Transverse colon (tissue), 4 donors: ENCODE measurements at places on chromosomes 12 and 14.
A peak's percentile ranks its signal among the peaks of the same experiment; 100 is the strongest.

DNA sequence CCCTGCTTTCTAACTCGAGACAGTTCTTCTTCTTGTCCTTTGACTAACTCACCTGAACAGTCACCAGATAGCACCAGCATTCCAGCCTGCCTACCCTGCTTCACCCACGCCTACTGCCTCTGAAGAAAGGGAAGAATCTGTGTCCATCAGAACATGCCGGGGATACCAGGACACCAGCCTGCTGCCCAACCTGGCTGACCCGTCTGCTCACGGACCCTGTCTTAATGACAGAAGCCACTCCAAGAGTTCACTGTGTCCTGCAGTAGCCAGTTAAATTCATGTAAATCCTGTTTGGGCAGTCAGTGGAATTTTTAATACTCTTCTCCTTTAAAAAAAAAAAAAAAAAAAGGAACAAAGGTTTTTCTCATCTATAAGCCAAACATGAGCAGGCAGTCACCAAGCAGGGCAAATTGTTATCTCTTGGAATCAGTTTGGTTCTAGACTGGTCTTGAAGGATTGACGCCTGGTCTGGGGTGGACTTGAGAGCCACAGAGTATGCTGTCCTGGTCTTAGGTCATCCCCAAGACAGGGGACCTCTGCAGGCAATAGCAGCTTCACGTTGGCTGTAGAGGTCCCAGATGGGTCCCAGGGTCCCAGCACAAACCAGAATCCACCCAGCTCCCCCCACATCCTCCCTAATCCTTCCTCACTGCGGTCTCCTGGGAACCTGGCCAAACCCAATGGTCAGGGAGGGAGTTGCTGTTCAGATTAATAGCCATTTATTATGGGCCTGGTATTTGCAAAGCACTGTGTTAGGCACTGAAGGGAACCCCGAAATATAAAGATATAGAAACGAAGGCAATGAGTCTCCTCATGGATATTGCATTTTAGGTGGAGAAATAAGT lies 181.1 kb upstream of the HIF1A start:
- DNase-seq, result no peak

GRCh38 chr14:85332401-85332800 lies 197.5 kb upstream of the FLRT2 start:
- DNase-seq, result no peak

DNA sequence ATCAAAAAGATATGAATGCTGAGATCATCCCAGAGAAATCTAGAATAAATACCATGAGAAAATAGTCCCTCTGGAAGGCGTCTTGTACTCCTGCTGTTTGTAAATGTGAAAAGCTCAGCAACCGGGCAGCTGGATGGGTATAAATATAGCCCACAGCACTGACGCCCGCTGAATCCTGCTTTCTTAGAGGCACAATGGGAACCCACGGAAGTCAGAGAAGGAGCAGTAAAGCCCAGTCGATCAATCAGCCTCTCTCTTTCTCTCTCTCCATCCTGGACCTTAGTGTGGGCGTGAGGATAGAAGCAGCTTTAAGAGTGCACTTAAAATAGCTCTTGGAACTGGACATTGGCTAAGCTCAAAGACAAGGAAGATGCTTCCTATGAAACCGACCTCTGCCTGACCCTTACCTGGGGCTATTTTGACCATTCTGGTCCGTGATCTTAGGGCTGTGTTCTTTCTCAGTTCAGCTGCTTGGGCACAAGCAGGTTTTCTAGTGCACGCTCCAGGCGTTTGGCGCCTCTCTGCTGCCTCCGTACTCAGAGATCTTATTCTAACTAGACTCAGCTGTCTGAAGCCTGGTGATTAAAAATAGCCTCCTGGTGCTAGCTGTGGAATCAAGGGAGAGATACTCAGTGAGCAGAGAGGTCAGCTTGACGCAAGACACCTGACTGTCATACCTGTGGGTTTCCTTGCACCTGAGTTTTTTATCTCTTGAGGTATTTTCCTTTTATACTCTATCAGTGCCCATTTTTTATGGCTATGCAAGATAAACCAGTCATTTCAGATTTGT lies 144.6 kb downstream of the ETV6 start:
- DNase-seq, result no peak

GRCh38 chr12:53849113-53849512 lies 89.5 kb upstream of the HOXC13 start:
- DNase-seq, result no peak

GRCh38 chr14:68285421-68286179 lies 466.0 kb downstream of the RAD51B start:
- DNase-seq, result peak; percentile 23

- DNase-seq, result no peak
Observed at GRCh38 chr12:10362325-10362724, 27.5 kb downstream of the KLRK1 start.

DNA sequence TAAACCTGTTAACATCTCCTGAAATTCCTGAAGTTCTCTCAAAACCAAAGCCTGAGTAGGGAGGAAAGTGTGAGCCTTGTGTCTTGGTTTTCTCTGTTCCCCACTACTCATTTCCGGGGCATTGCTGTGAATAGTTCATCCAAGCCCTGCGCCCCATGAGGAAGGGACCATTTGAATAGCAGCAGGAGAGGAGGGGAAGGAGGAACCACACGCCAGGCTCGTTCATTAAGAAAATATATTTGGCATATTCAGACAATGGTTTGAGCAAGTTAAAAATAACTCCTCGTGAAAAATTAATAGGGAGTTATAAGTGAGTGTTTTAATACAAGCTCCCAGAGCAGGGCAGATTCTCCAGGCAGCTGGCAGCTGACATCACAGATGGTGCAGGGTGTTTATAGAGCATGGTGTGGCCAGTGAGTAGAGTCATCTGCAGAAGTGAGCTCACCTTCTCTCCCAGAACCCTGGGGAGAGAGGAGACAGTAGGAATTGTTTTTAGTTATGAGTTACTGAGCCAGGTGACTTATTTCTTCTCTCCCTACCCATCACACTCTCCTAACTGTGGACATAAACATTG lies 29.5 kb upstream of the CISTR start:
- DNase-seq, result no peak

GRCh38 chr12:122028905-122029560 lies 7.3 kb downstream of the BCL7A start:
- no peak for DNase-seq

GRCh38 chr12:52257074-52257551 lies 17.3 kb upstream of the KRT86 start:
- DNase-seq, result no peak

DNA sequence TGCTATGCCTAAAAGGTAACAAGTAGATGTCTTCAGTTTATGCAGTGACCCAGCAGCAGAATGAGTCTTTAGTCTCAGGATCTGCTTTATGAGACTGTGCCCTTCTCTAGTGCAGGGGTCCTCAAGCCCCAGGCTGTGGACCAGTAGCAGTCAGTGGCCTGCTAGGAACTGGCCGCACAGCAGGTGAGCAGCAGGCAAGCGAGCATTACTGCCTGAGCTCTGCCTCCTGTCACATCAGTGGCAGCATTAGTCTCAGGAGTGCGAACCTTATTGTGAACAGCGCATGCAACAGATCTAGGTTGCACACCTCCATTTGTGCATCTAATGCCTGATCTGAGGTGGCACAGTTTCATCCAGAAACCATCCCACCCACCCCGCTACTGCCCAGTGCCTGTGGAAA lies 38.4 kb downstream of the LRP6 start:
- no peak for DNase-seq

- no peak for DNase-seq
Observed at GRCh38 chr12:58602179-58602578, 318.1 kb downstream of the LRIG3 start.

DNA sequence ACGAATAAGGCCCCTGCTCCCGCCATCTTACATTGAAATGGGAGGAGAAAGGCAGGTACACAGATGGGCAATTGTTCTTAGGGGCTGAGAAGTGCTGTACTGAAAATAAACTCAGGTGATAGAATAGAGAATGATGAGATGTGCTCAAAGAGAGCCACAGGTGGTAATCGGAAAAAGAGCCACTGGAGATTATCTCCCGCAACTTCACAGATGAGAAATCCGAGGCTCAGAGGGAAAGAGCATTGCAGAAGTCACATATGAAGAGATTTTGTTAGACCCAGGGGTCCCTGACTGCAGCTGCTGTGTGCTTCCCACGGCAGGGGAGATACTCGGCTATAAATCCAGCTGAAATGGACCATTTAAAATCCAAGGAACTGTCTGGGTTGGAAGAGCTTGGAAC lies 73.7 kb downstream of the PRIMA1 start:
- no peak for DNase-seq

DNA sequence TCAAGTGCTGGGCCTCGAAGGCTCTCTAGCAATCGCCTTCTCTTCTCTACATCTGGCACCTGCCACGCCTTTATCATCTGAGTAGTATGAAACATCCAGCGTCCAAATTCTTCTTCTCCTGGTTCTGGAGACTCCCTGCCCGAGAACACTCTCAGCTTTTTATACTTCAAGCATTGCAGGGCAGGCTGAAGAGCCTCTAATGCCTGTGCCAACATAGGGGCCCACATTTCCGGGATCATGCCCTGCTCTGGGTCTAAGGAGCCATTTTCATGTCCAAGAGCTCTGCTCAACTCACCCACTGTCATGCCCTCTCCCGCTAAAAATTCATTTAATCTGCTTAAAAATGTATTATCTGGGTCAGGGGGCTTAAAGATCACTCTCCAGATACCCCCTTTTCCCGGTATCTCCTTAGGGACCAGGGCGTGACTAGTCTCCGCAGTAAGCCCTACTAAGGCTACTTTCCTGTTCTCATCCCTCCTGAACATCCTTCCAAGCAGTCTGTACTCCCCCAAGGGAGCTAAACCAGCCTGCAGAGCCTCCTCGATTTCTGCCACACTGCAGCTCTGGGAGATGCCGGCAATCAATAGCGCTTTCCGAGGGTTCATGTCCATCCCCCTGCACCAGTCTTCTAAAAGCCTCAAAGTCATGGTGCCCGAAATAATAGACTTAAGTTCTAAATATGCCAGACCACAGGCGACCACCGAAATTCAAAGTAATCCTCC lies 940 bp downstream of the MOAP1 start:
- peak; percentile 25 for DNase-seq

DNA sequence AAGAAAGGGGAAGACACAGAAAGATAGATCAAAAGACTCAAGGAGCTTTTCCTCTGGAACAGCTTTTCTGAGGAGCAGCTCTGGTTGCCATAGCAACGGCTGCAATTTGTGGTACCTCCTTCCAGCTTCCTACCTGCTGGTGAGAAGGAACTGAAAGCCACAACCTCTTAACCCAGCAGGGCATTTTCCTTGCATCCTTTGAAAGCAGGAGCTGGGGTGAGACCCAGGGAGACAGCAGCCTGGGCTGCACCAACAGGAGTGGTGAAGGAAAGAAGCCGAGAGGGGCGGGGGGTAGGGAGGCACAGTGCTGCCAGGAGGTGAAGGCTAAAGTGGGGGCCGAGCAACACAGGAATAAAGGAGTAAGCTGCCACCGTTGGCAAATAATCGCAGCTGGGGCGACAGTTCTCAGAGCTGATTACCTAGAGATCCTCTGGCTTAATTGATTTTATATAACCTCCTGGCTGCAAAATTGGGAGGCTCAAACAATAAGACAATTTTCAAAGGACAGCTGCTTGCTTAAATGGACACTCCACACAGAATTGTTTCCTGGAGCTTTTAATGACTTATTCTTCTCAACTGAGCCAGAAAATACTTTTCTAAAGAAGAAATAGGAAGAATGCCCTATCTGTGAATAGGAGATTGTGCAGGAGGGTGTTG lies 129.4 kb downstream of the RPAP3 start:
- no peak for DNase-seq

DNA sequence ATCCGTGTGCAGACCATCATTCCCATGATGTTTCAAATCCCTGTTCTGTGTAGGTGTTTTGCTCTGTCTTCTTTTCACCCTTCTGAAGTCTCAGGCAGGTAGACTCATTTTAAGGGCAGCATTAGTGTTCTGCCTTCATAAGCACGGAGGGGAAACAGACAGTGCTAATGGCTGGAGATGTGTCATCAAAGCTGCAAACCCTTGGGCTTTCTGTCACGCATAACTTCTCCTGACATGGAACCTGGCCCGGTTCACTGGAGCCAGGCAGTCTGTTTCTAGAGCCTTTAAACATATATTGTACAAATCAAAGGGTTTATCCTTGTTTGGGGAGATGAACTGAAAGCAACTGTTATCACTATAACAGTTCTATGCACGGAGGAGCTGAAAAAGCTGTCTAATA lies 141.4 kb downstream of the TMEM132D start:
- DNase-seq, result no peak

DNA sequence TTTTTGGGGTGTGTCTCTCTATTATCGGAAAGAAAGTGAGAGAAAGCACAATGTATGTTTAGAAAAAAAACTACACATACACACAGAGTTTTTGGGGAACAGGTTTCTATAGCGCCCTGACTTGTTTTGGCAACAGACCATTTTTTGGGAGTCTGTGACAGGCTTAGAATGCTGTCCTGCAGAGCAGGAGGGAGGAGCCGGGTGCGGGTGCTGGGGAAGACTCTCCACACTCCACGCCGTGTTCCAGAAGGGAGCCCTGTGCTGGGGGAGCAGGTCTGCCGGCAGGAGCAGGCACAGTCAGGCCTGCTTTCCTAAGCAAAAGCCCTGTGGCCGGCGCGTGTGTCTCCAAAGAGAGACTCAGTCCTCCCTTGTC lies 26.5 kb downstream of the CD9 start:
- DNase-seq, result peak; percentile 66

DNA sequence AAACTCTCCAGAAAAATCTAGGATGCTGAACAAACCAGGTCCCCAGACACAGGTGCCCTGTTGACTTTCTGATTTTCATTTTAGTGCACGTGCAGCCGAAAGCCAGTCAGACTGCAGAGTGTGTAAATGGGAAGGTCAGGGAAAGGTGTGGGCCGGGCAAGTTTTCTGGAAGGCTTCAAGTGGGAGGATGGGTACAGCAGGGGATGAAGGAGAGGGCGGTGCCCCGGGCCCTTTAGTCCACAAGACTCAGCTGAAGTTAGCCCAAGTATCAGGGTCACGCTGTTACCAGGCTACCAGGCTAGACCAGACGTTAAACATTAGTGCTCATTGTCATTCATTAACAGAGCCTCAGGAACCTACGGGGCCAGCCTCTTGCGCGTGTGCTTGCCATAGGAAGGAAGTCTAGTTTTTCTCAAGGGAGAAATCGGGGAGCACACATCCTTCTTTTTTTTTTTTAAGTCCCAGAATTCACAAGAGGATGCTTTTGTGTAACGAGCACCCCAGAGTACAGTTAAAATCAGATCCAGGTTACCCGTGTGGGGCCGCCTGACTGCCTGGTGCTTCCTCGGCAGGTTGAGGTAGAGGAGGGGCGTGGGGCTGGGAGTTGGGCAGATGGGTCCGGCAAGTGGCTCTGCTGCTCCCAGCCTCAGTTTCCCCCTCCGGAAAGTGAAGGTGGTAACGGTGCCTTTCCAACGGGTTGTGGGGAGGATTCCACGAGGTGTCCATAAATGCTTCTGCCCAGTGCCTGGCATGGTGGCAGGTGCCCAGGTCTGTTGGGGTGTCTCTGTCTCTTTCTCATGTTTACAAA lies 19.1 kb downstream of the BCL7A start:
- DNase-seq, result peak; percentile 79

- DNase-seq, result peak; percentile 29
Observed at GRCh38 chr12:69007101-69007854, 74.3 kb upstream of the CPM start.

GRCh38 chr14:23539248-23540140 lies 12.1 kb downstream of the ZFHX2 start:
- DNase-seq, result no peak

DNA sequence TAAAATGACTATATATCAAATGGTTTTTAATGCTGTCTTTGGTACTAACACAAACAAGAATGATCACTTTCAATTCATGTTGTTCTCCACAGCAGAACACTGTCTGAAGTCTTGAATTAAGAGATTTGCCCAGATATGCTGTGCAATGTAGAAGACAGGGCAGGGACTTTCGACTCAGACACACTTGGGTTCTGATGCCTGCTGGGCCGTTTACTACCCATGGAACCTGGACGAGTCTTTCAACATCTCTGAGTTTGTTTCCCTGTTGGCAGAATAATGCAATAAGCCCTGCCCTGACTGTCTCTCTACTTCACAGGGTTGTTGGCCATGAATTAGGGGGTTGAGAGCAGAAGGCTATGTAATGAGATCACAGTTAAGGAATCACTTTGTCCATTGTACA lies 162.6 kb upstream of the TMPO start:
- no peak for DNase-seq
